ENCODE measurements at places on chromosomes 4 and X.
A peak's percentile ranks its signal among the peaks of the same experiment; 100 is the strongest.

DNA sequence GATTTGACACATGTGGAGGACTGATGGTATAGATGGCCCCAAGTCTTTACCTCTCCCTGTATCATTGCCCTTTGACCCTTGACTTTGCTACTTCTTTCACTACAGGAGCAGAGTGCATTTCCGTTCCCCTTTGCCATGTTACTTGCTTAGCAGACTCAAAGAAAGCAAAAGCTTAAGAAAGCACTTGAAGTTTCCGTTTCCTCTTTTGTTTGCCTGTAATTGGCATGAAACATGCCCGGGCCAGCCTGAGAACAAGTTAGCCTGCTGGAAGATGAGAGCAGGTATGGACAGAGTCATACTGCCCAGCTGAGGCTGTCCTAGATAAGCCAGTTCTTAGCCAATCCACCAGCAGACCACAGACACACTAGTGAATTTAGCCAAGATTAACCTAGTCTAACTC lies 206.0 kb downstream of the BCOR start:
- no peak for DNase-seq

DNA sequence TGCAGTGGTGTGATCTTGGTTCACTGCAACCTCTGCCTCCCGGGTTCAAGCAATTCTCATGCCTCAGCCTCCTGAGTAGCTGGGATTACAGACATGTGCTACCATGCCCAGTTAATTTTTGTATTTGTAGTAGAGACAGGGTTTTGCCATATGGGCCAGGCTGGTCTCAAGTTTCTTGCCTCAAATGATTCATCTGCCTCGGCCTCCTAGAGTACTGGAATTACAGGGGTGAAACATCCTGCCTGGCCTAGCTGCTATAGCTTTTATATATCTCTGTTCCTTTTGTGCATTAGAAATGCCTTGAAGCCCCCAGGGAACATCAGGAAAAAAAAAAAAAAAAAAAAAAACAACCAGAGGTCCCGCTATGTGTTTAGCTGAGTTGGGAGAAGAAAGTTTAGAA lies 34.8 kb downstream of the UBE2K start:
- peak; percentile 64 for DNase-seq

DNA sequence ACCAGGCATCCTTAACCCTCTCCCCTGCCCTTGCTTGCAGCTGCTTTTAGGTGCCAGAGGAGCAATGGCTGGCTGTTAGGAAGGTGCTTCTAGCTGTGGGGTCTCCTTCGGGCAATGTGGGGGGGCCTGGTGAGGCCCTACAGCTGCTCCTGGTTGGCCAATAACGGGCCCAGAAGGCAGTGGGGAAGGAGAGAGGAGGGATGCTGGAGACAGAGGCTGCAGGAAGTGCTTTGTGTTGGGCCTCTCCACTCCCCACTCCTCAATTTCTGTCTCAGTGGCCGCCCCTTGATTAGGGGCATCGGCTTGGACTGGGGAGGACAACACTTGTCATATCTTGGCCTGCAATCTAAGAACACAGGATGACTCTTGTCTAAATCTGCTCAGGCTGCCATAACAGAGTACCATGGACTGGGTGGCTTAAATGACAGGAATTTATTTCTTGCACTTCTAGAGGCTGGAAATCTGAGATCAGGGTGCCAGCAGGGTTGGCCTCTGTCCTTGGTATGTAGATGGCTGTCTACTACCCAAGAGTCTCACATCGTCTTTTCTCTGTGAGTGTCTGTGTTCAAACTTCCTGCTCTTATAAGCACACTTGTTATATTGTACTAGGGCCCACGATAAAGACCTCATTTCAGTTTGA lies 374.3 kb downstream of the MID1IP1 start:
- no peak for DNase-seq

DNA sequence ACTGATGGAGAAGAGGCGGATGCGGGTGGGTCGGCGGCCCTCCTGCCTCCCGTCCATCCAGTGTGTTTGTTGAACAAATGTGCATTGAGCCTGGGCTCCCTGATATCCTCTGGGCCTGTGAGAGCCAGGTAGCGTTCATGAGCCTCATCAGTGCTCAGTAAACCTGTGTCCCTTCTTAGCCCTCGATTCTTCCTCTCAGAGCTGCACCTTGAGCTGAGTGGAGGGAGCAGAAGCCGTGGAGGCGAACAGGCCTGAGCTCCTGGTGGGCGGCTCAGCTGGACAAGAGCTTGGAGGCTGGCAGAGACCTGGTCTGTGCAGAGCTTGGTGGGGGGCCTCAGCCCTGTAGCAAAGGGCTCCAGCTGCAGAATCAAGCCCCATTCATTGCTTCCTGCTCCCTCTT lies 112.1 kb downstream of the SORCS2 start:
- DNase-seq, result no peak

DNA sequence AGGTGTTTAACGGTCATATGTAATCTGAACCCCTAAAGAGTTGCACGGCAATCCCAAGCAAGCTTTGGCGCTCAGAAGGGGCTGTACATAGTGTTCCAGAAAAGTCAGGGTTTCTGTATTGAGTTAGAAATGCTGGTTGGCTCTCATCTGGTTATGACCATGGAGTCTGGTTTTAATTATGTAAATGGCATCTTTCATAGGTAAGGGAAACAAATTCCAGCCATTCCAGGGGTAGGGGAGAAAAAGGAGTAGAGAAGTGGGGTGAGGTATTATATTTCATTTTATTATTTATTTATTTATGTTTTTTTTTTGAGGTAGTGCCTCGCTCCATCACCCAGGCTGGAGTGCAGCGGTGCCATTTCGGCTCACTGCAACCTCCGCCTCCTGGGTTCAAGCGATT lies 15.9 kb downstream of the KLF3 start:
- no peak for DNase-seq

GRCh38 chr4:104493081-104493831 lies 1.4 kb downstream of the CXXC4 start:
- DNase-seq, result no peak

- no peak for DNase-seq
Measured at GRCh38 chrX:16855363-16856075, 14.6 kb downstream of the RBBP7 start.

DNA sequence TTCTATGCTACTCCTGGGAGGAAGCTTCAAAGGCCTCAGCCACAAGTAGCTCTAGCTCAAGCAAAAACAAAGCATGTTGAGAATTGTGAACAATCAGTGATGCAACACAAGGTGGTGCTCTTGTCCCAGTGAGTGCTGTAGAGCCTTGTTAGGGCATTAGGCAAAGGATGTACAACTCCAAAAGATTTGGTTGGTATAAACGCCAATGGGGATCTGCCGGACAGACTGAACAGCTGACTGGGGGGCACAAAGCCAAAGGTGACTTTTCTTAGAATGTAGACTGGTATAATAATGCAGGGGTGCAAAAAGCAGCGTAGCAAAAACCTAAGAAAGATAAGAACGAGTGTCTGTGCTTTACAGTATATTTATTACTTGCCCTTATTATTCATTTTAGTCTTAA lies 62.6 kb upstream of the ALB start:
- DNase-seq, result peak; percentile 8

- peak; percentile 88 for DNase-seq
Measured at GRCh38 chr4:163494360-163495241, at the start of gene TMA16. Gene TMA16, plus strand, starts transcription at chr4:163494690. Its CDS starts 112 bp downstream, at chr4:163494802.

DNA sequence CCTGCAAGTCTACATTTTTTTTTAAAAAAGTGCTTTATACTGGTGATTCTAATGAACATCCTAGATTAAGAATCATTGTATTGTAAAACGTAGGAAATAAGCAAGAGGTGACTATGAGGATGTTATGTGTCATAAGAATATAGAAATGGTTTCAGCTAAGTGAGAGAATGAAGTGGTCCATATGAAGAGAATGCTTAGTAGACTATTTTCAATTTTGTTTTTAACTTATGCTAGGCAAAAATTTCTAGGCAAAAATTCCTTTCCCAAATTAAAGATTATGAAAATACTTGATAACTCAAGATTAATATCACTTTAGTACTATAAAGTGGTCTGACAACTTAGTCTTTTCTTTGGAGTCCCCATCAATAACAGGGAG lies 825 bp downstream of the DYNLT3 start:
- no peak for DNase-seq

All from fibroblast of skin of left biceps (primary cell).